Kidney capillary endothelial cell (primary cell): ENCODE measurements at places on chromosomes 3 and 15.

- DNase-seq = no peak
Measured at GRCh38 chr3:195079636-195080035, 191.3 kb downstream of the XXYLT1 start.

GRCh38 chr3:111414531-111414930 lies 127.5 kb upstream of the CD96 start:
- DNase-seq = no peak

DNA sequence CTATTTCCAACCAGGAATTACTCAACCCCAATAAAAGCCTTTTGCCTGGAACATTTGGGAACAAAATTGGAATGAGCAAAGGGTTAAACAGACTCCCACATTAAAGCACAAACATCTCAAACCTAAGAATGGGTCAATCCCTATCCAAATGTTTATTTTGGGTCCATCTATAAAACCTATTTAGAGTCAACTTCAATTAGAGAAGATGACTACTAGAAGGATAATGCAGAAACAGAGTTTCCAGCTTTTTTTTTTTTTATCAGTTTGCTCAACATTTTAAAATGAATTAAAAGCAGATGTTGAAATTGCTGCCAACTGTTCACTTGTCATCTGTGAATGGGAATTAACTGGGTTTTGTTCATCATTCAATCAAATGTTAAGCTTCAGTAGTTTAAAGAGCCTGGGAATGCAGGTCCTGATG lies 4.1 kb upstream of the TBC1D23 start:
- DNase-seq = no peak

- DNase-seq = no peak
Measured at GRCh38 chr3:145807990-145808389, 353.0 kb downstream of the PLOD2 start.

- no peak for DNase-seq
Measured at GRCh38 chr3:46477145-46477544, 12.4 kb upstream of the LTF start.

- DNase-seq = no peak
Measured at GRCh38 chr15:81032355-81032754, 31.6 kb downstream of the TLNRD1 start.

DNA sequence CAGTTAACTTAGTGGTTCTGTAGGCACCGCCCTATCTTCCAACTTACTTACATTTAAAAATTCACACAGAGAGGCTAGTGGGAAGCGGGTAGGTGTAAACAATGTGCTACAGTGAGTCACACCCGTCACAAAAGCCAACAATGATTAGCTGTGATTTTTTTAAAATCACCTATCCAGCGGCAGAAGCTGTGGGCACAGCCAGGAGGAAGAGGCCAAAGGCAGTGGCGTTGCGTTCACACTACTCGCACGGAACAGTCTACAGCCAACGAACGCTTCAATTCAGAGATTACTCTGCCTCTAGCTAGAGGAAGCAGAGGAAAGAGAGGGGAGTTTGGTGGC lies 2.5 kb upstream of the NLGN1 start:
- DNase-seq = no peak

DNA sequence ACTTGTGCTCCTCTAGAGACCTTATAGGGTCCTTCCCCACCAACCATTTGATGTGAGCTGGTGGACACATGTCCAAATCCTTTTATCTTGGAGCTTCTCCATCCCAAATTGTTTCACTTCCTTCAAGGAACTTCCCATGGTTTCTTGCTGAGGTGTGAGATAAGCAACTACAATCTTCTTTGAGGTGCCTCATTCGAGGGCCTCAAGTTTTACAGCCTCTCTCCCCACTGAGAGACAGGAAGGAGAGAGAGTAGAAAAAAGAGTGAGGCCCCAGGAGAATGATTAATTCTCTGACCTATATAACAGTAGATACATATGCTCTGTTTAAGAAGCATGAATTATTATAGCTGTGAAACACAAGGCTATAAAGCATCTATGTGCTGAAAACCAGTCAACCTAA lies 70.5 kb downstream of the SUMF1 start:
- no peak for DNase-seq

DNA sequence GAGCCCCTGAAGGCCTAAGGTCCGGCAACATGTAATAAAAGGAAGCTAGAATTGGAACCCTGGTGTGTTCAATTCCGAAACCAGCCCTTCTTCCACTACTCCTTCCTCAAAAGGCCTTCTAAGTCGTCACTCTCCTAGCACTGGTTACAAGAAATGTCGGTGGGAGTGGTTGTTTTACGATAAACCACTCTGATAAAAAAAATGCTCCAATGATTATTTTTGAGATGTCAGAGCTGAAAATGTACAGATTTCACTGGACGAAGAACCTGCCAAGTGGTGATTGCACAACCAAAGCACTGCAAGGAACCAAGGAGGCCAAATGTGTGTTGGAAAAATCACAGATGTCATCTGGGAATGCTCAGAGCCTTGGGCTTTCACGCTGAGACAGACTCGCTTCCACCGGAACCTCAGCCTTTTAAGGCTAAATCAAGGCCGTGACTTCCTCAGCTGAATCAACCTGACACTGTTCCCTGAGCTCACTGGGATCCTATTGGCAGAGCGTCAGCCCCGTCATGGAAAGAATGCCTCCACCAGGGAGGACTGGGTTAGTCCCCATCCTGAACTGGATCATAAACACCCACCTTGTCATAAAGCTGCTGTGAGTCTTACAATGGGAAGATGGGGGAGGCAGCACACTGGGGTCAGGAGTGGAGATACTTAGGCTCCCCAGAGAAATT lies 108.1 kb upstream of the THBS1 start:
- no peak for DNase-seq

DNA sequence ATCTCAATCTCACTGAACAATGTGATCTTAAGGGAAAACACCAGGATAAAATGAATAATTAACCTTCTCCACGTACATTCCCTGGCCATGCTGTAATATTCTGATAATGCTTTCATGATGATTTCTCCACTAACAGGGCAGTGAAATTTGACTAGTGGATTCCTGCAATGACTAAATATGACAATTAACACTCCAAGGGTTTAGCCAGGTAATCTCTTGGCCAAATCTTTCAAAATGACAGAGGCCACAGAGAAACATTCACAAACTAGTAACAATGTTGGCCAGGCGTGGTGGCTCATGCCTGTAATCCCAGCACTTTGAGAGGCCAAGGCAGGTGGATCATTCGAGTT lies 31.7 kb upstream of the ST8SIA2 start:
- no peak for DNase-seq

DNA sequence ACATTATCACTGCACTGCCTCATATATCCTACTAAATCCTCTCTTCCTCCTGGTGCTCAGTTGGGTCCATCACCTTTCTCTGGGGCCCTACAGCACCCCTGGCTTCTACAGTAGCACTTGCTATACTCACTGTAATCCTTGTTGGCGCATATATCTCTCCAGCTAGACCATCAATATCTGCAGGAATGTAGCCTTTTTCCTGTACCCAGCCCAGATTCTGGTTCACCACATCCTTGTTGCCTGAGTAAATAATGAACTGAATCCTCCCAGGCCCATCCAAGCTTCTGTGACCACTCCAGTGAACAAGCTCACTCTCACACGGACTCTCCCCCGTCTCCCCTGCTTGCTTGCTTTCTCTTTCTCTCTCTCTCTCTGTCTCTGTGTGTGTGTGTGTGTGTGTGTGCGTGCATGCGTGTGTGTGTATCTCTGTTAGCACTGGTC lies 62.5 kb upstream of the LIPC start:
- no peak for DNase-seq
